ENCODE measurements at places on chromosomes 7 and 10. TPM values are rescaled to one million over a fixed set of nuclear protein-coding genes. Genes with fewer than 3 reads are reported as not detected.

The CRHR2 gene
- total RNA-seq: not detected

The ASAH2B gene
- total RNA-seq: 4.6 TPM

The LEP gene
- total RNA-seq: not detected

The PLEKHS1 gene
- total RNA-seq: 0.03 TPM

The DKK1 gene
- 445 TPM for total RNA-seq

The LBX1 gene
- total RNA-seq: not detected

The RTKN2 gene
- total RNA-seq: 0.91 TPM

The DIP2C gene
- total RNA-seq: 11.1 TPM

The GPR37 gene
- total RNA-seq: 0.64 TPM

The FAM221A gene
- total RNA-seq: 0.45 TPM

Data from A549 treated with GW870086 at 1 μM for 4 hours (cell line).